ENCODE measurements at places on chromosomes 1 and 21.

- DNase-seq = no peak
Measured at GRCh38 chr1:157982136-157982535, 11.3 kb upstream of the KIRREL1 start.

GRCh38 chr1:239678181-239678580 is 291.8 kb downstream of the CHRM3 start:
- no peak for DNase-seq

DNA sequence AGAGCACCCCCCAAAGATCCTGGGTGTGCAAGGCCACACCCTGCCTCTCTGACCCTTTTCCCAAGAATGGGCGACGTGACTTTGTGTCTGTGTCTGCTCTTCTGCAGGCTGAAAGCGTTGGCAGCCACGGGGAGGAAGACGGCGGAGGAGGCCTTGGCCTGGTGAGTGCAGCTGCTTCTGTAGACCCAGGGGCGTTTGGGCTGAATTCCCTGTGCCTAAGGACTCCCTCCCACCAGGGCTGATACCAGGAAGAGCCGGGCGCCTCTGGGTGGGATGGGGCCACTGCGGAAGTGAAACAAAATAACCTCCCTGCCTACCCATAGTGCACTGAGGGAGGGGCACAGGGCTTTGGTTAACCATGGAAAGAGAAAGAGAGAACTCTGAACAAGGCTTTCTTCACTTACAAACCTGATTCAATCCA is 2.5 kb downstream of the UBASH3A start:
- DNase-seq = no peak

GRCh38 chr1:207938016-207938415 is 27.1 kb upstream of the CD34 start:
- DNase-seq = no peak

DNA sequence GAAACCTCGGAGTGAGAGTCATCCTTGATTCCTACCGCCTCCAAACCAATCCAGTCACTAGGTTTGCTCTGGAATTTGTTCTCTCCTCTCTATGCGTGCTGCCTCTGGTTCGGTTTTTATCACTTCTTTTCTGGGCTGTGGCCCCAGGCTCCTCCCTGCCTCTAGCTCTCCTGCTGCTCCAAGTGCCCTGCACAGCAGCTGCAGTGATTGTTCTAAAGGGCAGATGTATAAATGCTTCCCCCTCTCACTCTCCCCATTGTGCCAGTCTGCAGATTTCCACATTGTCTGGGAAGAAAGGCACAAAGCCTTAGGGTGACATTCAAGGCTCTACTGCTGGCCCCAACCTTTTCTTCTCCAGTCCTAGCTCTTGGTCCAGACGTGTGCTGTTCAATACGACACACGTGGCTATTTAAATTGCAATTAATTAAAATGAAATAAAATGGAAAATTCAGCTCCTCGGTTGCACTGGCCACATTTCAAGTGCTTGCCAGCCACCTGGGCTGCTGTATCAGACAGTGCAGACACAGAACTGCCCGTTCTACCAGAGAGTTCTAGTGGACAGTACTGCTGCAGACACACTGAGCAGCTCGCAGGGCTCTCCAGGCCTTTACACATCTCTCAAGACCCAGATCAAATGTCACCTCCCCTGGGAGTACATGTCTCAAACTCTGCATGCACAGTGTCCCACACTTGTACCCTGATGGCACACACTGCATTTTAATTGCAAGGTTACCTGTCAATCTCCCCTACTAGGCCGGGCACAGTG is 12.4 kb downstream of the TRIM62 start:
- no peak for DNase-seq

DNA sequence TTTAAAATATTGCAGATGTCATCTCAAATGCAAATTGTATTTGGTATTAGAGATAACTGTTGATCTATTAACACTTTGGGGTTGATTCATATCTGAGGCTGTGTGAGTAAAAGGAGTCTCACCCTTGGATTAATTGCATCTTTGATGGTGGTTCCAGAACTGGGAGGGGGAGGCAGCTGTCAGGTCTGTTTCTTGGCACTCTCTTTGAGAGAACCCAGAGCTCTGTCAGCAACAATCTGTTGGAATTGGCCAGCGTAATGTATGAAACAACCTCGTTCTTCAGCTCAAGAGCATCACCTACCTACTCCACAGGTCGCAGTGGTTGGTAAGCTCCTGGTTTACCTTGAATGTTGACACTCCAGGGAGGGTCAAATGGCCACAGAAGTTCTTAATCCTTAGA is 424.1 kb downstream of the CAMTA1 start:
- DNase-seq = no peak

DNA sequence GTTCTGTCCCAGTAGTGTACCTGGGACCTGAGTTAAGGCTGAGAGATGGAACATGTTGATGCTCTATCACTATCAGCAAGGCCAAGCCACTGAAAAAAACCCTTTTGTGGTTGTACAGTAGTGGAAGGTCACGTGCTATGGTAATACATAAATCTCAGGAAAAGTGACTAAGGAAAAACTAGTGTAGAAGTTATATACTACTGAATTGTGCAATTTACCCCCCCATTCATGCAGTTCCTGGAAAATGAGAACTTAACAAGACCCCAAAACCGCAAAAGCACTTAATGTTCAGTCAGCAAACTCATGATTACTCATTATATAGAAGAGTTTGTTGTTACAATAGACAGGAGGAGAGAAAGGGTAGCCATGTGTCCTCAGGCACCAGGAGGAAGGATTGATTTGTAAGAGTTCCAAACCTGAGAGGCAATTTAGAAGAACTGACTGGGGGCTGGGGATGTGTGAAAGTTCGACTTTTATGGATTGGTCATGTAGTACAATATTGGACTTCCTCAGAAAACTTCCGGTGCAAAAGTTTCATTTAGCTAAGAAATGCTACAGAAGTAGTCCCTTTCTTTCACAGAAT is 91.6 kb downstream of the RGL1 start:
- DNase-seq = peak; percentile 88

- no peak for DNase-seq
Measured at GRCh38 chr1:43454270-43455011, 710 bp upstream of the HYI start.

GRCh38 chr1:245587435-245588115 is 432.8 kb downstream of the KIF26B start:
- no peak for DNase-seq

GRCh38 chr1:21077085-21077484 is 99.6 kb downstream of the EIF4G3 start:
- DNase-seq = no peak

DNA sequence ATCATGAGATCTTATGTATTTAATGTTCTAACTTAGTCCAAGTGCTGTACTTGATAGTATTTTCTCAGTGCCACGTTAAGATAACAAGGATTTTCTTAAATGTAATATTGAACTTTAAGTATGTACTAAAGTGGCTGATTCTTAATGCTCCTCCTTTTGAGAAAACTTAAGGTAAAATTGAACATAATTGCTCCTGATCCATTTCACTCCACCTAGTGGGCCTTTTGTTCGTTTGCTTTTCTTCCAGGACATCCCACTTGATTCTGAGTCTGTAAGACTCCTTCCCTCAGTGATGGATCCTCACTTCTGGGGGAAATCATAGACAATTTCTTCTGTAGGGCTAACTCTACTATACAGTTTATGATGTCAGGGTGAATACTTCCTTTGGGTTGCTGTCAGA is 173.1 kb downstream of the LMO4 start:
- DNase-seq = no peak

GRCh38 chr1:171460018-171460620 is 25.2 kb upstream of the PRRC2C start:
- no peak for DNase-seq

GRCh38 chr21:15667819-15668218 is 62.0 kb upstream of the USP25 start:
- DNase-seq = no peak

DNA sequence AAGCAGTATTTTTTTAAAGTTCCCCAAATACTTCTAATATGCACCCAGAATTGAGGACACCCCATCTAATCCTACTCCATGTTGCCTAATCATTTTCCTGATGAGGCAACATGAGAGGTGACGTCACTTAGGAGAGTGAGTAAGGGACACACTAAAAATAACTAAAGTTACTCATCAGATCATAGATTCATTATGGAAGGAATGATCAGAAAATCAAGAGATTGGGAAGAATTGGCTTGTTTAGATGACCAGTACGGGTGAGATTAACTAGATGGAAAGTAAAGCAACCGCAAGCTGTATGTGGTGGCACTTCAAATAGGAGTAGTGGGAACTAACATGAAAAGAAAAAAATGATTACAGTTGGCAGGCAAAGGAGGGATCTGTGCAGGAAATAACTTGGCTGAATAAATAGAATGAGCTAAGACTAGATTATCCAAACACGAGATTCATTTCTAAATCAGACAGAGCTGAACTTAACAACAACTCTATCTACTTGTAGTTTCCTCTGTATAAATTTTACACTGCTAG is 61.4 kb upstream of the CXADR start:
- no peak for DNase-seq

DNA sequence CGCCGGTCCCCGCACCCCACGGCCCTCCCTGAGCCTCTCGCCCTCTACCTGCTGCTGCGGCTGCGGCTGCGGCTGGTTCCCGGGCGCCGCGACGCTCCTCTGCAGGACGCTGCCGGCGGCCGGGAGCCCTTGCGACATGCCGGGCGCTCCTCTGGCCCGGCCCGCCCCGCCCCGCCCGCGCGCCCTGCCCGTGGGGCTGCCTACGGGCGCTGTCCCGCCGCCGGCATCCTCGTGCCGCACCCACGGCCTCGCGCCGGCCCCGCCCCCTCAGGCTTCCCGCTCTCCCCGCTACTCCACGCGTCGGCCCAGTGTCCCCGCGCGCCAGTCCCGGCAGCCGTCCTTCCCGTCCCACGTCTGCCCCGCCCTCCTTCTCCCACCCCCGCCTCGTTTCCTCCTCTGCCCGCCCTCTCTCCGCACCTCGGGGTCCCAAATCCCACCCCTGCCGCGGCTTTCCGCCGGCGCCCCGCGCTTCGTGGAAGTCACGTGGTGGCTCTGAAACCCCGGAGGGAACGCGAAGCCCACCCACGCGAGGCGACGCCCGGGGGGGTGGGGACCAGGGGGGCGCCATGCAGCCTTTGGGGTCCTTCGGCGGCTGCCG is at the start of gene BATF3:
Gene BATF3 (minus strand): TSS at position 216 of the 598 bp plus-strand sequence. CDS start 78 bp downstream, at position 138.
- no peak for DNase-seq

DNA sequence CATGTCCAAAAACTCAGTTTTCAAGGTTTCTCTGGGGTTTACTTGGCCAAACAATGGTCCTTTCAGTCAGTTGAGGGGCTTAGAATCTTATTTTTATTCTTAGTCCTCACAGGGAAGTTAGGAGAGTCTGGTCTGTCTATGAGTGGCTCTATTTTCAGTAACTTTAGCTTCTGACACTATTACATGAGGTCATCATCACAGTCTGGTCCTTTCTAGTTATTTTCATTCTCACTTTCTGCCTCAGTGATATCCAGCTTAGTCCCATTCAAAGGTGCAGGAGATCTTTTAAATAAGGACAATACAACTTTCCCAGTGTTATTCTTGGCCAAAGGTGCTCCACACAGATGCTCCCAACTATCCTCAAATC is 30.0 kb upstream of the FGGY start:
- no peak for DNase-seq

- DNase-seq = peak; percentile 95
Measured at GRCh38 chr1:202615501-202616354, 94.5 kb downstream of the SYT2 start.

- DNase-seq = no peak
Measured at GRCh38 chr1:61285371-61285885, 203.1 kb downstream of the NFIA start.

- DNase-seq = peak; percentile 40
Measured at GRCh38 chr1:28887835-28888682, 26.3 kb upstream of the EPB41 start.

GRCh38 chr1:213988507-213989001 is 781 bp downstream of the PROX1 start:
- DNase-seq = no peak

DNA sequence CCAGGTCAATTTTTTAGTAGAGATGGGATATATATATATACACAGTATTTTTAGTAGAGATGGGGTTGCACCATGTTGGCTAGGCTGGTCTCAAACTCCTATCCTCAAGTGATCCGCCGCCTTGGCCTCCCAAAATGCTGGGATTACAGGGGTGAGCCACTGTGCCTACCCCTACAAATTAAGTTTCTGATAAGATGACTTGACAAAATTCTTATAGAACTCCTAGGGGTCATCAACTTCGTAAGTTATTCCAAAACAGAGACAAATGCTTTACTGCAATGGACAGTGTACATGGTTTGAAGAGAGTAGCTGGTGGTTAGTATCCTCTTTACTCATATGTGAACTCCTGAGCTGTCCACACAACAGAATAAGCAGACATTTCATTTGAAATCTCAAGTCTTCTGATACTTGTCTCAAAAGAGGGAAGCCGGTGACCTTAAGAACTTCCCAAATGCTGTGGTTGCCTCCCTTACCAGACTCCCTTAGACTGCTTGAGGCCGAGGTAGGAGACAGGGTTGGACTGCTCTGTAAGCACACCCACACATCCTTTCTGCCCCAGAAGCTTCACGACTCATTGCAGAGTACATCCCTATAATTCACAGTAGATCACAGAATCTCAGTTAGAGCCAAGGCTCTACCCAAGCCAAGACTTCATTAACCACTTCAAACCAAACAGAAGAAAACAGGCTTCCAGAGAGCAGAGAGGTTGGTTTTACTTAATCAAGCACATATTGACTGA is 244.1 kb upstream of the IRF2BP2 start:
- peak; percentile 56 for DNase-seq

- DNase-seq = peak; percentile 57
Measured at GRCh38 chr1:230753586-230754251, 6.5 kb downstream of the CAPN9 start.

Data from KBM-7 (cell line).